Anterior cingulate cortex (tissue), 58 donors: ENCODE measurements at places on chromosomes 3 and 15.

DNA sequence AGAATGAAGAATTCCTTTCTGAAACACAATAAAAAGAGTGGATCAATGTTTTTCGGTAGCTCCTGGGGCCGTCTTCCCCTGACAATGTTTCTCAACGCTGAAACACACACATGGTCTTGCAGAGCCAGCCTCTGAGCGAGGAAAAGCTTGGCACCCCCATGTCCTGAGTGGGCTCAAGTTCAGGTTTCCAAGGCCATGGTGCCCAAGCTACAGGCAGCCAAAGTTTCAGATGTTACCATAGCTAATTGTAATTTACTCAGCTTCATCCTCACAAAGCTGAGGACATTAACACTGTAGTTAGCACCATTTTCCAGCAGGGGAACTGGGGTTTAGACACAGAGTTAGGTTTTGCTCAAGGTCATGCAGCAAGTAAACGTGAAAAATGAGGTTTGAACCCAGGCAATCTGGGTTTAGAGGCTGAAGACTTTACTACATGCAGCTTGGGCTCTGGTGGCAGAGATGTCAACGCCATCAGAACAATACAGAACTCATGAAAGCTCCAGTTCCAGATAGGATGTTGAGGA is 199.1 kb downstream of the TJP1 start:
- no peak for DNase-seq

DNA sequence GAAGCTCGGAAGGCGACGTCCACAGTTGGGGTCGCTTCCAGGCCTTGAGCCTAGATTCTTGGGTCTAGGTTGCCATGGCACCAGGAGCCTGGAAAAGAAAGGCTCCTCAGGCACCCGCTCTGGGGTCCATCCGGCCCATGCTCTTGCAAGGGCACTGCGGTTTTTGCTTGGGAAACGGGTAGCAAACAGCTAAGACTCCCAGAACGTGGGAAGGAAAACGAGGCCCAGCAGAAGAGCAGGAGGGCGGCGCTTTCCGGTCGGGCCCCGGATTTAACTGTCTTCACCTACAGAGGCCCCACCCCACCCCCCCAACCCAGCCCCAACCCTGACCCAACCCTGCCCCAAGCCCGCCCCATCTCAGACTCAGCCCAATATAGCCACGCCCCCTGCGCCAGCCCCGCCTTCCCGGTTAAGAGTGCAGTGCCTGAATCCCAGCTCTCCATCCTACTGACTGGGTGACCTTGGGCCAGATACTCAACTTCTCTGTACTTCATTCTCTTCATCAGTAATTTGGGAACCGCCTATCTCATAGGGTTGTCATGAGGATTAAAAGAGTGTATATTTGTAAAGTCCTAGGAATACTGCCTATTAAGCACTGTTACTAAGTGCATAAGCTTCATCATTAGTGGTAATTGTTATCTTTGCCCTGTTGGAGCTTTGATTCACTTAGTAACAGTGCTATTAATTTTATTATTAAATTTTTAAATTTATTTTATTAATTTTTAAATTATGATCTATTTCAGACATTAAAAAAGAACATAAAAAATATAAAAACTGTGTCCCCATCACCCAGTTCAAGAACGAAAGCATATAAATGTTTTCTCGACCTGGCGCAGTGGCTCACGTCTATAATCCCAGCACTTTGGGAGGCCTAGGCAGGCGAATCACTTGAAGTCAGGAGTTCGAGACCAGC is 28.4 kb upstream of the SMAD6 start:
- DNase-seq, result no peak

GRCh38 chr15:77066971-77067690 is 3.8 kb downstream of the TSPAN3 start:
- DNase-seq, result no peak

DNA sequence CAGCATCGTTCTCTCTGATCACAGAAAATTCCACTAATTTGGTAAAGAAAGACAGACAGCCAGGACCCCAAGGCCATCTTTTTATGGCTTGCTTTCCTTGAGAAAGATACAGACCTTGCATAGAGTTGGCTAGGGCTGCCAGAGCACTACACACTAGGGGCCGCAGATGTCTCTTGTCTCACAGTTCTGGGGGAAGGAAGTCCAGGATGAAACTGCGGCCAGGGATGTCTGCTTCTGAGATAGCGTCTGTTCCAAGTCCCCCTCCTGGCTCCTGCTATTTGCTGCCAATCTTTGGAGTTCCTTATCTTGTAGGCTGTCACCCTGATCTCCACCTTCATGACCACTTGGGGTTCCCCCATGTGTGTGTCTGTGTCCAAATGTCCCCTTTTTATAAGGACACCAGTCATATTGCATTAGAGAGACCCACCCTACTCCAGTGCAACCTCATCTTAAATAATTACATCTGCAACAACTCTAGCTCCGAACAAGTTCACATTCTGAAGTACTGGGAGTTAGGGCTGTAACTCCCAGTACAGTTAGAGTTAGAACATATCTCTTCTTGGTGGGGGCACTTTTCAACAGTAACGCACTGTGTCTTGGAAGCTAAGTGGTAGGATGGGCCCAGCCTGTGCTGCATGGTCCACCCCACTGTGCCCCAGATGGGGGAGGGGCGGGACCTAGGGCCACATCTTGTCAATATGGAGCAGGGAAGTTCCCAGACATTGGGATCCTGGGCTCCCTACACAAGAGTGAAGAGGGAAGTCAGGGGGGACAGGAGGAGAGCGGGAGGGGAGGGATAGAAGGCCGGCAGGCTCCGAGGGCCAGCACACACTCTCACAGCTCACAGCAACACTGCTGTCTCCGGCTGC is 42.2 kb downstream of the KLF15 start:
- no peak for DNase-seq

- no peak for DNase-seq
Observed at GRCh38 chr15:75456710-75457109, 5.2 kb upstream of the SIN3A start.

- DNase-seq, result no peak
Observed at GRCh38 chr3:133701435-133702358, 40.0 kb upstream of the TOPBP1 start.

DNA sequence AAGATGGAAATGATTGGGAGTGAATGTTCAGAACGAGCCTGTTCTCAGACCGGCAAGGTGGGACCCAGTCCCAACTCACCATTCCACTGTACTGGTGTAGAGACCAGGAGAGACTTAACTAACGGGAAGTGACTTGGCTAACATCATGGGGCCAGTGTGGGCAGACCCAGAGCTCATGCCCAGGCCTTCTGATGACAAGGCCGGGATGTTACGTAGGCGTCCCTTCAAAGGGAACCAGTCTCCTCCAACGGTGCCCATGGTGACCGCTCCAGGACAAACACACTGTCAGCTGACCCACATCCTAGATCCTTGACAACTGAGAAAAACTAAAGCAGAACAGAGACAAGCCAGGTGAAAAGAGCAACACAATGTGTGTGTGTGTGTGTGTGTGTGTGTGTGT is 128.4 kb upstream of the HACD2 start:
- no peak for DNase-seq

GRCh38 chr3:46947981-46948791 is 28.4 kb downstream of the CCDC12 start:
- DNase-seq, result no peak

- peak; percentile 5 for DNase-seq
Observed at GRCh38 chr15:97234851-97235610, 725.5 kb upstream of the ARRDC4 start.

DNA sequence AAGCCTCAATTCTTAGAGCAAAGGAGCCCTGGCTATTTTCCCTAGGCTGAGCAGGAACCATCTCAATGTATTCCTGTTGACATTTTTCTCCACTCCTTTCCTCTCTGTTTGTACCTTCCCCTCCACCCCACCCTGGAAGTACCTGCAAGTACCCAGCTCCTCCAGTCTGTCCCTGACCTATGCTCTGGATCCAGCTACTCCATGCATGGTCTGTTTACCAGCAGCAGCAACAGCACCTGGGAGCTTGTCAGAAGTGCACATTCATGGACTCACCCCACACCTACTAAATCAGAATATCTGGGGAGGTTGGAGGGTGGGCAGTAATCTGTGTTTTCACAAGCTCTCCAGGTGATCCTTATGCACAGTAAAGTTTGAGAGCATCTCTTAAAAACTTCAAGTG is 240.7 kb upstream of the UMPS start:
- DNase-seq, result no peak

DNA sequence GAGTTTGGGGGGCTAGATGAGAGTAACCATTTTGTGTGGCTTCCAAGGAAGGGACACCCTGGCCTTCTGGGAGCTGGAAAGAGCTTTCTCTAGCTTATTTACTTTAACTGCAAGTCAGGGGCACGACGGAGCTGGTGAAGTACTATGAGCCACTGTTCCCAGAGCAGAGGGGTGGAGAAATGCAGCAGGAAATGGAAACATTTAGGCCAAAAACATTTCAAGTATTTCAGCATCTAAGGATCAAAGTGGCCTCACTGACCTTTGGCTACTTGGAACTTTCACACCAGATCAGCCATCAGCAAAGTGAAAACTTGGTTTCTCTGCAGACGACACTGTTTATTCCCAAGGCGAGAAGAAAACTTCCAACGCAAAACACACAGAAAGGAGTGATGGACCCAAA is 7.9 kb downstream of the DGKG start:
- no peak for DNase-seq

DNA sequence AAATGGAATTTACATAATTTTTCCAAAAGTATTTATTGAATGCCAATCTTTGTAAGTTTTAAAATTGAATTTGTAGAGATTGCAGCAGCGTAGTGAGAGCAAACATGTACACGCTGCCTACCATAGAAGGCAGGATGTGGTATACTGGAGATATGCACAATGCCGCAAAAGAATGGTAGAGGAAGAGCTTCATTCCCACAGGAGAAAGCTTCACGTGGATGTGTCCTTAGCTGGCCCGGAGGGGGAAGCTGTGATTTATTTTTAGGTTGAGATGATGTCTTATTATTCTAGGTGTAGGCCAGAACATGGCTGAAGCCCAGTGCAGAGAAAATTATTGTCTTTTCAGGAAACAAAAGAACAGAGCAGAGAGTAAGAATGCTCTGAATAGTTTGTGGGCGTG is 743.3 kb upstream of the BCHE start:
- DNase-seq, result no peak

GRCh38 chr3:117532268-117532667 is 822.7 kb downstream of the TUSC7 start:
- no peak for DNase-seq

GRCh38 chr3:44235604-44236484 is 5.8 kb upstream of the TOPAZ1 start:
- DNase-seq, result peak; percentile 12

GRCh38 chr3:134312873-134313846 is 61.1 kb downstream of the AMOTL2 start:
- peak; percentile 21 for DNase-seq

DNA sequence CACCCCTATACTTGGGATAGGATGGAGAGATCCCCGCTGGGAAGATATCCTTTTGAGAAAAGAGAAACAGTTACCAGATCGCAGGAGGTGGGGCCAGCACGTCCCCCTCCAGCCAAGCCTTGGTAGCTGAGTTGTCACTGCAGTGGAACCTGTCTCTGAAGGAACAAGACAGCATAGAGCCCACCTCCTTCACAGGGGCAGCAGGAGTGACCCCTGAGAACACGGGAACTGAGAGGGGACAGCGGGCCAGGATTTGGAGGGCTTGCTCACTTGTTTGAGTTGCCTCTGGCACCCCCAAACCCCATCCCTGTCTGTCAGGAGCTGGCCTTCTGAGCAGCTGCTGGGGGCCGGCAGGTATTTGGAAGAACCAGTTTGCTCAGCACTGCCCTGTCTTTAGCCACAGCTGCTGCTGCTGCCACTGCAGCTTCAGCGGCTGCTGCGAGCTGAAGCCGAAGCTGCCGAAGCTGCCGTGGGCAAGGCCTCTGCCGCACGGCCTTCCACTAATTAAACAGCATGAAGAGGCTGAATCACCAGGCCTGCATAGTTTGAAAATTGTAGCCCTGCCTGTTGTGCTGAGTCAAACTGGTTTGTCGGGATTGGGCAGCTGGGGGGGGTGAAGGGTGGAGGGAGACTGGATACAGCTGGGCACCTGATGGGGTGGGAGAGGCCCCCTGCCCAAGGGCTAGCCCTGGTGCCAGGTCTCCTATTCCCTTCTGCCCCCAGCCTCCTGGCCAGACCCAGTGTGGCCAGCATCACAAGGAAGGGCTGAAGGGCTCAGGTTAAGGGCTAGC is 4.0 kb downstream of the EPHB3 start:
- no peak for DNase-seq

- no peak for DNase-seq
Observed at GRCh38 chr3:126157083-126157768, 23.2 kb downstream of the ALDH1L1 start.

DNA sequence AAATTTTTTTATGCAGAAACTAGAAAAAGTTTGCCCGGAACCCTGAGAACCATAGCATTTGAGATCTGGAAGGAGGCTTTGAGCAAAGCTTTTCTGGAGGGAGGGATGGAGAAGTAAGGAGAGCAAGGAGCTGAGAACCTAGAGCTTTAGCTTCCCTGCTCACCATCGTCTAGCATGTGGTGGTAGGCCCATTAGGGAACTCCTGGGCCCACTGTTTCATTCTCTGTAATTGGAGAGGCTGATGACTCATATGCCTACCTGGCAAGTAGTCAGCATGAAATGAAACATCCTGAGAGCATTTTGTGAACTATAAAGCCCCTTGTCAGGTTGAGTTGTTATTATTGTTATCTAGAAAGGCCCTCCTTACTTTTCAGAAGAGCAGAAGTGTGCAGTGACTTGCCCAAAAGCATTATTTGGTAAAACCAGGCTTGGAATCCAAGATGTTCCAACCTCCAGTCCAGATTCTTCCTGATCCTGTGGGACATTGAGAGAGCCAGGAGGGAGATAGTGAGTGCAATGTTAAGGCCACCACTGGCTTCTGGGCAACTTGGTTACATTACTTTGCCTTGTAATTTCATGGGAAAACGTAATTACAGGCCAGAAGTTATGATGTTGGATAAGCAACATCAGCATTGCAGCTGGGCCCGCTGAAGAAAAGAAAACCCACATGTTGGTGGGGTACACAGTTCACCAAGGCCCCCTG is 104.5 kb upstream of the BFSP2 start:
- DNase-seq, result no peak

- DNase-seq, result no peak
Observed at GRCh38 chr3:177375316-177375715, 178.0 kb upstream of the TBL1XR1 start.

- DNase-seq, result no peak
Observed at GRCh38 chr15:58923696-58924300, 9.7 kb downstream of the SLTM start.

DNA sequence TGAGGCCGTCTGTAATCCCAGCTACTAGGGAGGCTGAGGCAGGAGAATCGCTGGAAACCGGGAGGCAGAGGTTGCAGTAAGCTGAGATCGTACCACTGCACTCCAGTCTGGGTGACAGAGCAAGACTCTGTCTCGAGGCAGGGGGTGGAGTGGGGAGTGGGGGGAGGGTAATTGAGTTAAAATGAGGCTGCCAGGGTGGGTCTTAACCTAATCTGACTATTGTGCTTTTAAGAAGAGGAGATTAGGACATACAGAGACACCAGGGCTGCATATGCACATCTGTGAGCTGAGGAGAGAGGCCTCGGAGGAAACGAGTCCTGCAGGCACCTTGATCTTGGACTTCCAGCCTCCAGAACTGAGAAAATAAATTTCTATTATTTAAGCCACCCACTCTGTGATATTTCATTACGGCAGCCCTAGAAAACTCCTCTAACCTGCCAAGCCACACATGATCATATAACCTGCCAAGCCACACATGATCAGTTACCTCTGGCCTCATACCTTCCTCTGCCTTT is 197.0 kb downstream of the THSD4 start:
- DNase-seq, result no peak
